T-cell (primary cell): ENCODE measurements at places on chromosomes 5 and 9. TPM values are rescaled to one million over a fixed set of nuclear protein-coding genes. Genes with fewer than 3 reads are reported as not detected.

The TSSK1B gene
- not detected for total RNA-seq

- DNase-seq, result no peak
These were observed 616.9 kb downstream of the CSNK1G3 start for GRCh38 chr5:124128867-124129266.

The OLFML2A gene
- total RNA-seq, result not detected

GRCh38 chr5:115179030-115179393 lies 9.3 kb upstream of the TRIM36 start:
- DNase-seq, result no peak

The PTAR1 gene
- total RNA-seq, result 68.3 TPM

GRCh38 chr5:173944511-173944910 lies 44.5 kb upstream of the C5orf47 start:
- DNase-seq, result no peak

The ATP10B gene
- total RNA-seq, result 0.09 TPM

DNA sequence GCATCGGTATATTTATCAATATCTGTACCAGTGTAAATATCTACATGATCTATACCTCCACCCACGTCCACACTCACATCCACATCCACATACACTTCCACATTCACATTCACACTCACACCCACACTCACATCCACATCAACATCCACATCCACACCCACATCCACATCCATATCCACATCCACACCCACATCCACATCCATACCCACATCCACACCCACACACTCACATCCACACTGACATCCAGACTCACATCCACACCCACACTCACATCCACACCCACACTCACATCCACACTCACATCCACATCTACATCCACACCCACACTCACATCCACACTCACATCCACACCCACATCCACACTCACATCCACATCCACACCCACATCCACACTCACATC lies 189.2 kb downstream of the IRX1 start:
- DNase-seq, result no peak

DNA sequence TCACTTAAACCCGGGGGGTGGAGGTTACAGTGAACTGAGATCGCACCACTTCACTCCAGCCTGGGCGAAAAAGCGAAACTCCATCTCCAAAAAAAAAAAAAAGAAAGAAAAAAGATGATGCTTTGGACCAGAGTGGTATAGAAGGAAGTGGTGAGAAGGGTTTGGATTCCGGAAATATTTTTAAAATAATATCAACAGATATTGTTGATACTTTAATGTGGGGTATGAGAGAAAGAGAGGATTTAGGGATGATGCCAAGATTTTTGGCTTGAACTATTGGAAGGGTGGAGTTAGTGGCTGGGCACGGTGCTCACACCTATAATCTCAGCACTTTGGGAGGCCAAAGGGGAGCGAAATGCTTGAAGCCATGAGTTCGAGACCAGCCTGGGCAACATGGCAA lies 49.6 kb upstream of the PLIN2 start:
- no peak for DNase-seq

The MLANA gene
- total RNA-seq, result not detected

DNA sequence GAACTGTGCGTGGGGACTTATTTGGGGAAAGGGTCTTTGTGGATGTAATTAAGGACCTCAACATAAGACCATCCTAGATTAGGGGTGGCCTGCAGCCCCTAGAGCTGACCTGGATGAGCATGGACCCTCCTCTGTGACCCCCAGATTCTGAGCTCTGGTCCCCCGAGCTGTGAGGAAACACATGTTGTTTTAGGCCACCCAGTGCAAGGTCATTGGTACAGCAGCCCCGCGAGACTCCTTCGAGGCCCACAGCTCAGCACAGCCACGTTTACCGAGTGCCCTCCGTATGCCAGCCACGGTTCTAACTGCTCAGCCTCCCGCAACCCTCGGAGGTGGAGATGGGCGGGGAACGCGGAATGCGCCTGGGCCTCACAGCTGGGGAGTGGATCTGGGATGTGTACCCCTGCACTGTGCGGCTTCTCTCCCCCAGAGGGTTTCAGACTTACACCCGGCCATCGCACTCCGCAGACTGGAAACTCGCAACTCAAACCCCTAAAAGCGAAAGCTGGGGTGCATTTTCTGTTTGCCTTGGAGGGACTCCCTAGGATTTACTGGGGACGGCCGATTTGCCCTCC lies 4.5 kb upstream of the GPSM1 start:
- no peak for DNase-seq

DNA sequence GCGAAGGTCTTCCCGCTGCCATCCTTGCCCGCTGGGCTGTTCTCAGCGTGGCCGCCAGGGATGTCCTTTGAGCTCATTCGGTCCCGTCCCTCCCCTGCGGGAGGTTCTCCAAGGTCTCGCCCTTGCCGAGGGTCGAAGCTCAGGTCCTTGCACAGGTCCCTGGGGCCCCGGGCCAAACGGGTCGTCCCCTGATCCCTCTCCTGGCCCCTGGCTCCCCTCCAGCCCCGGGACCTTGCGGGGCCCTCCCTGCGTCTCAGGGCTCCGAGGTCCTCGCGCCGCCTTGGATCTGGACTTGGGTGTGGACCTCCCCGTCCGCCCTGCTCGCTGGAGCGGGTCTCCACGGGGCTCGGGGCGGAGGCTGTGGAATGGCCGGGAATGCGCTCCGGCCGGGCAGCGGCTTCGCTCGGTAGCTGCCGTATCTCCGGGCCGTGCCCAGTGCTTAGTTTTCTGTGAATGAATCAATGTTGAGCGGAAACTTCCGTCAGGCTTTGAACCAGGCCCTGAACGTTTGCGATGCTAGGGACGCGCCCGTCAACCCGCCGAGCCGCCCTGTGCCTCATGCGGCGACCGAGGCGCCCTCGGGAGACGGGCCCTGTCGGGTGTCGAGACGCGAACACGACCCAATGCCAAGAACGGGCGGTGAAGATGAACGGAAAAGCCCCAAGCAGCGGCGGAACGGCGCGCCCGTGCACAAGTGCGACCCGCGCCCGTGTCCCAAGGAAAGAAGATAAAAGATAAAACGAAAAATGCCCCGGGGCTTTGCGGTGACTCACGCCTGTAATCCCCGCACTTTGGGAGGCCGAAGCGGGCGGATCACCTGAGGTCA lies 780 bp downstream of the RNU6ATAC start:
- peak; percentile 69 for DNase-seq

The PCA3 gene
- total RNA-seq, result not detected

The ELOVL7 gene
- total RNA-seq, result 0.29 TPM

The SEMA6A gene
- total RNA-seq, result not detected

- DNase-seq, result no peak
These were observed 818 bp upstream of the OBP2A start for GRCh38 chr9:135544981-135545635.

DNA sequence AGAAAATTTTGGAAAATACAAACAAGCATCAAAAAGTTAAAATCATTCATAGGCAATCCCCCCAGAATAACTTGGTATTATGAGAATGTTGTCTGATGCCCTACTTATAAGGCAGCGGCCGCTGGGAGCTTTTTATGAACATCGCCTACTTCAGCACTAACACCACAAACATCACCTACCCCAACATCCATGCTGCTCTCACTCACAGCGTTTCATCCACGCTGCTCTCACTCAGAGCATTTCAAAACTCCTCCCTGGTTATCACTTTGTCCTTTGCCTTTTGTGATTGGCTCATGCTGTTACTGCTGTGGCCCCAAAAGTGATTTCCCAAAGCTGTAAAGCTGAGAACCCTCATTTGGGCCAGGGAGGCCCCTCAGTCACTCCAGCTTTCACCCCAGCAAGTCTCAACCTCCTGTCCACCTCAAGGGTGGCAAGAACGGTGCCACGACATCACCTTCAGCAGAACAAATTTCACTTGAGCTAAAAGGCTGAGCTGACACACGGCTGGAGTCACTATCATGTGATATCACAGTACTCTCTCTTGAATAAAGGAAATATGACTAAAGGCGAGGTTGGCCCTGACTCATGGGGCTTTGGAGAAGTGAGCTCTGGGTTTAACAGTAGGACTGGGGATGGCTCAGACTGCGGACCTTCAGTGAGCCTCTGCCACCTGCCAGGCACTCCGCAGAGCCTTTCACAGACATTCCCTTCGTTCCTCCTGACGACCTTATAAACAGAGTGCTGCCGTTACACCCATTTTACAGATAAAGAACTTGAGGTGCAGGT lies 25.2 kb downstream of the SHC3 start:
- no peak for DNase-seq

- DNase-seq, result no peak
These were observed 79.0 kb upstream of the IFNK start for GRCh38 chr9:27445057-27445595.

The AMBP gene
- 2.2 TPM for total RNA-seq

The PTGS1 gene
- total RNA-seq, result 0.92 TPM

DNA sequence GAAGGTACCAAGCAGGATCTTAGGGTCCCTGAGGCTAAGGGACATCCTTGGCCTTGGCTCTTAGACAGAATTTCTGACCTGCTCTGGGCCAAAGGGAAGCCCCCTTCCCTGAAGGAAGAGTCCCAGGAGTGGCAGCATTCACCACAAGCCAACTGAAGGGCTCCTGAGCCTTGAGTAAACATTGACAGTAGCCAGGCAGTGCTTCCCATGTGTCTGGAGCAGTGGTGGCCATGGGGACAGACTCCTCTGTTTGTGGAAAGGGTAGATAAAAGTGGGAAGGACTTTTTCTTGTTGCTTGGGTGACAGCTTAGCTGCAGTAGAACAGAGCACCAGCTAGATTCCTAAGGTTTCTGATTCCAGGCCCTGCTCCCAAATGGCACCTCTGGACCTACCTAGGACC lies 61.4 kb upstream of the VLDLR start:
- no peak for DNase-seq

GRCh38 chr5:168238463-168238862 lies 53.0 kb upstream of the WWC1 start:
- no peak for DNase-seq

GRCh38 chr5:151084363-151084762 lies 3.5 kb upstream of the TNIP1 start:
- no peak for DNase-seq

The KLHL9 gene
- total RNA-seq, result 26.0 TPM

DNA sequence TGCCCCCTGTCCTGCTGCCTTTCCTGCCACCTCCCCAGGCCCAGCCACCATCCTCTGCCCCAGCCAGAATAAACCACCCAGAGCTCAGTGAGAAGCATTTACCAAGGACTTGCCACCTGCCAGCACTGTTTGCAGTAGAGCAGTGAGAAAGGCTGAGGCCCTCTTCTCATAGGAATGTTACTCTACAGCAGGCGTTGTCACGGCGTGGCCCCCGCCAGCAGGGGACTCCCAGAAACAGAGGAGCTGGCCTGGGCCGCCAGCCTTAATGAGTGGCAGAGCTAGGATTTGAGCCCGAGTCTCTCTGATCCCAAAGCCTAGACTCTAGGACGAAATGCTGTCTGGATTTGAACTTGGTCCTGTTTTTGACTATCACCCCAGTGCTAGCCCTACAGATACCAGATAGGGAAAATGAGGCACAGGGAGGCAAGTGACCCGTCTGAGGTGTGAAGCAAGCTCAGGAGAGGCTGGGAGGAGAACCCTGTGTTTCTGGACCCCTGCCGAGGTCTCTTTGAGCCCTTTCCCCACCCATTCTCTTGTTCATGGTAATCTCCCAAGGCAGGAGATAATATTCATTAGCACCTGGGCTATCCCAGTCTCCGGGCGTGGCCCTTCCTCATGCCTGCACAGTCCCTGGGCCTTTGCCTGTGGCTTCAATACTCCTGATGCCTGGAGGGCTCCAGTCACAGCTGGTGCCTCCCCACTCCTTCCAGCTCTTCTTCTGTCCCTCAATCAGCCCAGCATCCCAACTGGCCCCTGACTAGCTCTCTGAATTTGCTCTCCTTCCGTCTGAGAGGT lies 30.7 kb downstream of the HRH2 start:
- no peak for DNase-seq

DNA sequence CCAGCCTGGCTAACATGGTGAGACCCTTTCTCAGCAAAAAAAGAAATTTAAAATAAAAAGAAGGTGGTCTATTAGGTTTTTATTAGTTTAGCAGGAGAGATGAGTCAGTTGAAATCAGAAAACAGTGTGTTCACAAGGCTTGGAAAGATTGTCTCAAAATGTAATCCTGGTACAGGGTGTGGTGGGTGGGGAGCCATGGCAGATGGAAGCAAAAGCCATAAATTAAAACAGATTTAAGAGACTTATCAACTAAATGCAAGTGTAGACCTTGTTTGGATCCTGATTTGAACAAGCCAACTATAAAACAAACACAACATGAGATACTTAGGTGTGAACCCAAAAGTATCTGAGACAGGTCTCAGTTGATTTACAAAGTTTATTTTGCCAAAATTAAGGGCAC lies 42.8 kb upstream of the KLF9 start:
- DNase-seq, result no peak

DNA sequence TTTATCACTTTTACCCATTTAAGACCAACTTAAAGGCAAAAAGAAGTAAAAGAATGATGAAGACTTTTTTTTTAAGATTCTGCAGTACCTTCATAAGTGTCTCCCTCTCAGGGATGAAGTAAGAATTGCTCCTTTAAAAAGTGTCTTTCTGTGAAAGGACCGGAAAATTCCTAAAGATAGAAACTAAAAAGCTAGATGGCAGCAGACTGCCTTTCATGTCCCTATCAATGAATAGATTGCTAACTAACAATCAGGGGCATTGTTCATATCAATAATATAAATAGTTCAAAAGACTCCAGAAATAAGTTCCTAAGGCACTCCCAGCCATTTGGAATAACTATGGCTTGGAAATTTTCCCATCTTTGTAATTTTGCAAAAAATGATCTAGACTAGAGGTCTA lies 558.0 kb downstream of the PDE4D start:
- DNase-seq, result no peak

- no peak for DNase-seq
These were observed 996.3 kb upstream of the CDH10 start for GRCh38 chr5:25641124-25641523.

GRCh38 chr5:125411744-125412560 lies 665.5 kb upstream of the ZNF608 start:
- DNase-seq, result no peak

DNA sequence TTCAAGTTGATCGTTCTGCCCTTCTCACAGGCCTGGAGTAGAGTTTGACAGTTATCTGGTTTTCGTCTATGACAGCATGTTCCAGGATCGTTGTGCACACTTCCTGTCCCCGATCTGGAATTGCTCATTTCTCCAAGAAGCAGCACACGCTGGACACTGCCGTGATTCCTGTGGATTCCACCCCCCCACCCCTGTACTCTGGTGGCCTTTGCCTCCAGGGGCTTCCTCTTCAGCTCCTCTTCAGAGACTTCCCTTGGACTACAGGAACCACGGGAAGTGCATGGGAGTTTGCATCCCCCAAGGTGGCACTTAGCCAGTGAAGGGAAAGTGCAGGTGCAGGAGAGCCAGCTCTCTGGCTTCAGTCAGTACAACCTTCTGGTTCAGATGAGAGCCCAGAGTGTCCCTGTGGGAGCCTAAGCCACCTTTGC lies 160.7 kb downstream of the CACNA1B start:
- no peak for DNase-seq

- no peak for DNase-seq
These were observed 129.1 kb downstream of the DOCK8 start for GRCh38 chr9:343773-344172.

The FKBP15 gene
- 25.4 TPM for total RNA-seq

DNA sequence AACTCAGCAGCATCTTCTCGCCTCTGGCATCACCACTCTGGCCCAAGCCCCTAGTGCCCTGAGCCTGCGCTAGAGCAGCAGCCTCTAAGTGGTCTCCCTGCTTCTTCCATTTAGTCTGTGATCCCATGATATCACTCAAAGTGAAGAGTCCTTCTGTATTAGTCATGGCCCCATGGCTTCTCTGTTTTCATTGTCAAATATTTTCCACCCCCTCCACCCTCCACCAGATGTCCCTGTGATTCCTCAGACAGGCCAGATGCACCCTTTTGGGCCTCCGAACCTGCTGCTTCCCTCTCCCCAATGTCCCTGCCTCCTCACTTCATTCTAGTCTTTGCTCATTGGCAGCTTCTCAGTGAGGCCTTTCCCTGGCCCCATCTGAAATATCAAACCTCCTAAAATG lies 299.2 kb downstream of the SPOCK1 start:
- DNase-seq, result no peak
